ENCODE measurements at places on chromosomes 12 and 14. TPM values are rescaled to one million over a fixed set of nuclear protein-coding genes. Genes with fewer than 3 reads are reported as not detected.

Gene COX8C
- not detected for total RNA-seq

Gene IGFBP6
- total RNA-seq, result 1,794 TPM

Gene USP44
- 0.58 TPM for total RNA-seq

Gene DENR
- total RNA-seq, result 29.9 TPM

Gene IPO8
- 29.3 TPM for total RNA-seq
